ENCODE measurements at places on chromosomes 5 and 9. TPM values are rescaled to one million over a fixed set of nuclear protein-coding genes. Genes with fewer than 3 reads are reported as not detected.

STK32A gene
- total RNA-seq = 0.58 TPM

GRCh38 chr9:103537426-103537825, 542.3 kb downstream of the CYLC2 start:
- H3K4me1 ChIP-seq = no peaks in the 10 kb centered on the region
- no peak for DNase-seq
- H3K27me3 ChIP-seq = no peaks in the 10 kb centered on the region
- no peak overlapping the region for H3K27ac ChIP-seq
- no peak overlapping the region for H3K4me3 ChIP-seq
- no peaks in the 10 kb centered on the region for H3K36me3 ChIP-seq

- H3K36me3 ChIP-seq = peaks cover 42% of the 10 kb centered on the region
- peaks cover 61% of the 10 kb centered on the region for H3K4me1 ChIP-seq
- H3K27me3 ChIP-seq = no peaks in the 10 kb centered on the region
- H3K4me3 ChIP-seq = no peak overlapping the region
Observed at GRCh38 chr9:136903041-136903554, 16.8 kb downstream of the TRAF2 start.

GRCh38 chr9:89661956-89662717, 57.3 kb downstream of the GADD45G start:
- H3K27me3 ChIP-seq = no peaks in the 10 kb centered on the region
- peak overlapping the region; percentile 79 for H3K27ac ChIP-seq
- H3K4me3 ChIP-seq = peak overlapping the region; percentile 30
- peaks cover 80% of the 10 kb centered on the region for H3K4me1 ChIP-seq

CDKN2B-AS1 gene
- total RNA-seq = not detected

- H3K4me3 ChIP-seq = no peak overlapping the region
- no peaks in the 10 kb centered on the region for H3K27me3 ChIP-seq
- H3K36me3 ChIP-seq = peaks cover 29% of the 10 kb centered on the region
- DNase-seq = no peak
- H3K27ac ChIP-seq = no peak overlapping the region
Observed at GRCh38 chr9:136401173-136401922, 1.4 kb upstream of the SNAPC4 start.

FBXL17 gene
- total RNA-seq = 25.2 TPM

OGN gene
- total RNA-seq = 138 TPM

GRCh38 chr5:178768371-178769260, 38.2 kb upstream of the ZNF354A start:
- no peak overlapping the region for H3K4me3 ChIP-seq
- H3K4me1 ChIP-seq = no peaks in the 10 kb centered on the region
- H3K36me3 ChIP-seq = no peaks in the 10 kb centered on the region
- no peak for DNase-seq
- no peak overlapping the region for H3K27ac ChIP-seq

FABP6 gene
- not detected for total RNA-seq

GRCh38 chr9:97403746-97404316, 8.1 kb upstream of the TDRD7 start:
- no peak overlapping the region for H3K4me3 ChIP-seq
- H3K27me3 ChIP-seq = no peaks in the 10 kb centered on the region
- H3K4me1 ChIP-seq = peaks cover 5% of the 10 kb centered on the region
- H3K27ac ChIP-seq = no peak overlapping the region
- no peak for DNase-seq
- no peaks in the 10 kb centered on the region for H3K36me3 ChIP-seq

GRCh38 chr5:61467766-61468482, 135.9 kb downstream of the ZSWIM6 start:
- no peaks in the 10 kb centered on the region for H3K36me3 ChIP-seq
- H3K4me1 ChIP-seq = peaks cover 64% of the 10 kb centered on the region
- DNase-seq = no peak
- H3K27me3 ChIP-seq = no peaks in the 10 kb centered on the region
- no peak overlapping the region for H3K4me3 ChIP-seq
- H3K27ac ChIP-seq = no peak overlapping the region

- H3K4me1 ChIP-seq = no peaks in the 10 kb centered on the region
- H3K27me3 ChIP-seq = no peaks in the 10 kb centered on the region
- H3K36me3 ChIP-seq = no peaks in the 10 kb centered on the region
- H3K4me3 ChIP-seq = no peak overlapping the region
- no peak overlapping the region for H3K27ac ChIP-seq
Observed at GRCh38 chr5:120228262-120229031, 235.7 kb upstream of the PRR16 start.

ESM1 gene
- total RNA-seq = not detected

DNA sequence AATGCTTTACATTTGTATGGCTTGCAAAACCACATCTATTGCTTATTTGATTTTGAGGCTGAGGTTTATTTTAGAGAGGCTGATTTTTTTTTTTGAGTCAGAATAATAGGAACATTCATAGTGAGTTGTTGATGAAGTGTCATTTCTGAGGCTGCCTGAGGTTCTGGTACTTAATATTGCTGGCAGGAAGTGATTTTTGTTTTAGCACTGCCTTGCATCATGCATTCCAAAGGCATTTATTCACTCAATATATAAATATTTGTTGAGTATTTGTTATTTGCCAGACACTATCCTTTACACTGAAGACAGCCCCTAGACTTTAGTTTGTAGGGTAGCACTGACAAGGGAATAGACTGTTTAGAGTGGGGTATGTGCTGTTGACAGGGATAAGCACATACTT, 2.7 kb downstream of the RNF20 start:
- H3K36me3 ChIP-seq = peaks cover 59% of the 10 kb centered on the region
- no peak overlapping the region for H3K4me3 ChIP-seq
- no peak overlapping the region for H3K27ac ChIP-seq
- peaks cover 44% of the 10 kb centered on the region for H3K4me1 ChIP-seq
- DNase-seq = no peak
- H3K27me3 ChIP-seq = no peaks in the 10 kb centered on the region

TERT gene
- total RNA-seq = not detected

PIP5K1B gene
- total RNA-seq = 2.3 TPM

DNA sequence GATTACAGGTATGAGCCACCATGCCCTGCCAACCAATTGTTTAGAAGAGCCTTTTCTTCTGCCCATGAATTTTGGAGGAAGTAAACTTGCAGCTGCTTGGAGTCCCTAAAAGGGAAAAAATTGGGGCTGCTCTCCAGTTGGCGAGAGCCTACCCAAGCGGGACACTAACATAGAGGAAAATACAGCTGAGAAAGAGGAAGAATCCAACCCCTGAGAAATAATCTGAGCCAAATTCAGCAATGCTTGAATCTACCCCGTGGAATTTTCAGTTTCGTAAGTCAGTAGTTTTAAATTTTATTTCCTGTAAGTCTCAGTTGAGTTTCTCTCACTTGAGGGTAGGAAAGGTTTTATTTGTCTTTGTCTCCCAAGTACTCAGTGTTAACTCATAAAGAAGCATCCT, 30.4 kb upstream of the UBTD2 start:
- no peaks in the 10 kb centered on the region for H3K27me3 ChIP-seq
- DNase-seq = no peak
- no peaks in the 10 kb centered on the region for H3K36me3 ChIP-seq
- no peak overlapping the region for H3K4me3 ChIP-seq
- no peaks in the 10 kb centered on the region for H3K4me1 ChIP-seq

- no peaks in the 10 kb centered on the region for H3K36me3 ChIP-seq
- H3K27ac ChIP-seq = no peak overlapping the region
- H3K4me1 ChIP-seq = no peaks in the 10 kb centered on the region
- no peaks in the 10 kb centered on the region for H3K27me3 ChIP-seq
Observed at GRCh38 chr5:24788829-24789514, 144.2 kb upstream of the CDH10 start.

DNA sequence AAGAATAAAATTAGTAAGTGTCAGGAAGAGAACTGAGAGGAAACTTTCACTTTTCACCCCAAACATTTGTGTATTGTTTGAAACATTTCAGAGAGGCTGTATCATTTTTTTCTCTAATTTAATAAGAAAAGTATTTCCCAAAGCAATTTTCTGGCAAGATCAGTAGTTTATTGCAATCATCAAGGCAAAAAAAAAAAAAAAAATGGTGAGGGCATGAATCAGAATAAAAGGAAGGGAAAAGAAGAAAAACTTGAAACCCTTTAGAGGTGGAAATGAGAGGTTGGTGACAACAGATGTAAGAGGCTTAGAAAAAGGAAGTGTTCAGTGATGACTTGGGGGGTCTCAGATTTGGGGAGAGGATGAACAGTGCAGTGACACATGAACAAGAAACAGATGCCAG, 13.3 kb downstream of the SHC3 start:
- no peak overlapping the region for H3K27ac ChIP-seq
- H3K4me3 ChIP-seq = no peak overlapping the region
- H3K27me3 ChIP-seq = peaks cover 9% of the 10 kb centered on the region
- H3K36me3 ChIP-seq = no peaks in the 10 kb centered on the region

DNA sequence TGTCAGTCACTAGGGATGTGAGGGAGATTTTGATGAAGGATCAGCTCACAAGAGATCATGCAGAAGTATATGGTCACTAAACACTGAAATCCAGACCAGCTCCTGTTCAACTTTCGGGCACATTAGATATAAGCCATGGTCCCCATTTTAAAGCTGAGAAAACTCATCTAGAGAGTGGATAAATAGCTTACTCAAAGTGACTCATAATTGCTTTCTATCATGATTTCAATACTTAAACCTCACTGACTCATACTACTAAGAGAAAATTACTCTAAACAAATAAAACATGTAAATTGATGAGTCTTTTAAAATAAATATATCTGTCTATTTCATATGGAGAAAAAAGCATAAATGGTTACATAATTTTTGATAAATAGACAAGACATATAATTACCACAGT, 567.7 kb downstream of the TLR4 start:
- DNase-seq = no peak
- H3K4me1 ChIP-seq = no peaks in the 10 kb centered on the region
- no peaks in the 10 kb centered on the region for H3K36me3 ChIP-seq
- H3K27ac ChIP-seq = no peak overlapping the region
- no peaks in the 10 kb centered on the region for H3K27me3 ChIP-seq

DNA sequence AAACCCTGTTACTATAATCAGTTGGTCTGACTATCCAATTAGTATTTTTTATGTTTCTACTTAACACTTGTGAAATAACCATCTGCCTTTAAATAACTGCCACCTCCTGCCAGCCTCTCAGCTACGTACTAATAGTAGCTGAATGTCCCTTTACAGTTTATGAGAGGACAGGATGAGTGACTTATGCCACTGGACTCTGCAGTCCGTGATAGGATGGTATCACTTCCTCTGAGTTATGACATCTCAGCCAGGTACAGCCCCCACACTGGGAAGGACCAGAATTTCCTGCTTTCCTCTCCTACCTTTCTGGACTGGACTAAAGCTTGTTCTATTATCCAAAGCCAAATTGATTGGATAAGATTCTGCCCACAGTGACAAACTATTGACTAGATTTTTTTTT, 102.9 kb downstream of the ZFAND5 start:
- H3K27me3 ChIP-seq = no peaks in the 10 kb centered on the region
- H3K27ac ChIP-seq = no peak overlapping the region
- no peaks in the 10 kb centered on the region for H3K36me3 ChIP-seq
- no peaks in the 10 kb centered on the region for H3K4me1 ChIP-seq
- no peak for DNase-seq

GRCh38 chr9:36317766-36318165, 59.5 kb upstream of the GNE start:
- H3K4me1 ChIP-seq = peaks cover 33% of the 10 kb centered on the region
- no peaks in the 10 kb centered on the region for H3K27me3 ChIP-seq
- no peak overlapping the region for H3K4me3 ChIP-seq
- DNase-seq = peak; percentile 69
- no peaks in the 10 kb centered on the region for H3K36me3 ChIP-seq
- no peak overlapping the region for H3K27ac ChIP-seq

GRCh38 chr5:116539222-116539621, 35.4 kb downstream of the SEMA6A start:
- H3K4me1 ChIP-seq = no peaks in the 10 kb centered on the region
- H3K27ac ChIP-seq = no peak overlapping the region
- H3K27me3 ChIP-seq = no peaks in the 10 kb centered on the region
- no peak for DNase-seq

- no peaks in the 10 kb centered on the region for H3K36me3 ChIP-seq
- no peak overlapping the region for H3K27ac ChIP-seq
- no peak overlapping the region for H3K4me3 ChIP-seq
- no peaks in the 10 kb centered on the region for H3K4me1 ChIP-seq
Observed at GRCh38 chr9:78044189-78044588, 12.6 kb upstream of the GNAQ start.

DNA sequence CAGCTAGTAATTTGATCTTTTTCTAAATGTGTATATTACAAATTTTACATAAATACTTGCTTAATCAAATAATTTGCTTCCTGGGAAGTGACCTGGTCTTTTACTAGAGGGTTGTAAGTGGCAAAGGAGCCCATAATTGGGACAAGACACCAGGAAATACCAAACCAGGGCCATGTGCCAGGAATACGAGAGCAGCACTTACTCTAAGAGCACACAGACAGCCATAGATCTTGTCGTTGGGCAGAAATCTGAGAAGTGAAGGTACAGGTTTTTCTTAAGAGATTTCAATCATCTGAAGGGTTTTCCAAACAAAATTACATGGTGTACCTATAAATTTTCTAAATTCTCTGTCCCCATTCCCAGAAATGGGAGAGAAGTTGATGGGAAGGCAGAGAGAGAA, 179.3 kb downstream of the HINT1 start:
- H3K27me3 ChIP-seq = no peaks in the 10 kb centered on the region
- DNase-seq = no peak
- H3K4me1 ChIP-seq = no peaks in the 10 kb centered on the region
- no peaks in the 10 kb centered on the region for H3K36me3 ChIP-seq

DNA sequence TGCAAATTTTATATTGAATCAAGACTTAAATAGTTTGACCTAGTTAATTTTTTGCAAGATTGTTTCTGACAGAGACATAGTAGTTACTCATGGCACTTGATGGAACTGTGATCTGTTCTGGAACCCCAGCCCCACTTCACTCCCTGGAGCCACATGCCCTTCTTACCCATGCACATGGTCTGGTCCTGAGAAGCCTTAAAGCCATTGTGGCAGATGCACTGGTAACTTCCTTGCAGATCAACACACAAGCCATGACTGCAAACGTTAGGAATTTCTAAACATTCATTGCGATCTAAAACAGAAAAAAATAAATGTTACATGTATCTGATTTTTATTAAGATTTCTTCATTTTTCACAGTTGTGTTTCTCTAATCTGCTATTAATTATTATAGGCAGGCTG, 221.2 kb downstream of the SLC12A2 start:
- no peak for DNase-seq
- no peaks in the 10 kb centered on the region for H3K4me1 ChIP-seq

DPYSL3 gene
- 92.2 TPM for total RNA-seq

DNA sequence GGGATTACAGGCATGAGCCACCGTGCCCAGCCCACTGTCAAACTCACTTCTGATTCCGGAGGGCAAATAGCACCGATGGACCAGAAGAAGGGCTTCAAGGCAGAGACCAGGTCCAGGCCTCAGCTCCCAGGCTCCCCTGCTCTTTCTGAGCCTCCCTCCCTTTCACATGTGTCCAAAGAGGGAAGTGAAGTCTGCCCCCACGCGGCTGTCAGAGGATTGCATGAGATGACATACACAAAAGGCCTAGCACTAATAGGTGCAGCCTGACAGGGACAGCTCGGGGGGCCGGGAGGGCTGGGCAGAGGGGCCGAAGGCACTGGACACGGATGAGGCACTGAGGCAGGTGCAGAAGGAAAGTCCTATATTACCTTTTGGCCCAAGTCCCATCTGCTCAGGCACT, 16.1 kb downstream of the FBP1 start:
- peaks cover 5% of the 10 kb centered on the region for H3K4me1 ChIP-seq
- peak; percentile 78 for DNase-seq
- no peaks in the 10 kb centered on the region for H3K27me3 ChIP-seq
- H3K36me3 ChIP-seq = no peaks in the 10 kb centered on the region
- no peak overlapping the region for H3K27ac ChIP-seq
- no peak overlapping the region for H3K4me3 ChIP-seq
